Stimulated activated CD4-positive, alpha-beta T cell treated with anti-CD3 and anti-CD28 coated beads, Interleukin-1b, Interleukin-23, amount 100 ng/mL, for 48 hours (primary cell): ENCODE measurements at places on chromosomes 12 and 14.

- no peak for DNase-seq
These were observed 26.0 kb upstream of the TAMALIN start for GRCh38 chr12:51980809-51981127.

- no peak for DNase-seq
These were observed 97.6 kb downstream of the TGFB3 start for GRCh38 chr14:75884198-75884611.

GRCh38 chr14:59964251-59965007 lies 44.5 kb downstream of the LRRC9 start:
- DNase-seq: no peak

DNA sequence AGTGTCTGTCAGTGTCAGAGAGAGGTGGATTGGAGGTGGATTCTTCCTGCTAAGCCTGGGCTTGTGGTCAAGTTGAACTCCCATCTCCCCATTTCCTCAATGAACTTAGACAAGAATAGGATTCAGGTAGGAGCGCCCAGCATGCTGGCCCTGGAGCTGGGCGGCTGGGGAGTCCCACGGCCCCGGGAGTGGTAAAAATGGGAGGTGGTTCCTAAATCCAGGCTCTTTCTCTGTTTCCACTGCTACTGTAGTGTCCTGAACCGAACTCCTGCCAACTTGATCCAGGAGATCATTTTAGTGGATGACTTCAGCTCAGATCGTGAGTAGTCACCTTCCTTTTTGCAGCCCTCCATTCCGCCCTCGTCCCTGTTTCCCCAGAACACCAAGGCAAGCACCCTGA lies 65.1 kb downstream of the GALNT16 start:
- DNase-seq: no peak

DNA sequence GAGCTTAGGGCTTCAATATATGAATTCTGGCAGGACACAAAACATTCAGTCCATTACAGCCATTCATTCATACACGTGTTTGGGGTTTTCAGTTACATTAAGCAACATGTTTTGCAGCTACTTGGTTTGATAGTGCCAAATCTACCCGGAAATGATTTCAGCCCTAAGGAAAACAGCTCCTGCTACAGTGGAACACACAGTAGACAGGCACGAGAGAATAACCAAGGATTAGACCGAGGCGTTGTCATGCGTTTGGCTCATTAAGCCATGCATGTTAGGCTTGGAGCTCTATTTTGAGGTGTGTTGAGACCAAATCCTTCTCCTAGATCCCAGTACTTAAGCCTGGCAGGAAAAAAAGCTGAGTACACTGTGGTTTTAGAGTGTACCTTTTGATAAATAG lies 177.4 kb downstream of the PRKCH start:
- DNase-seq: no peak

DNA sequence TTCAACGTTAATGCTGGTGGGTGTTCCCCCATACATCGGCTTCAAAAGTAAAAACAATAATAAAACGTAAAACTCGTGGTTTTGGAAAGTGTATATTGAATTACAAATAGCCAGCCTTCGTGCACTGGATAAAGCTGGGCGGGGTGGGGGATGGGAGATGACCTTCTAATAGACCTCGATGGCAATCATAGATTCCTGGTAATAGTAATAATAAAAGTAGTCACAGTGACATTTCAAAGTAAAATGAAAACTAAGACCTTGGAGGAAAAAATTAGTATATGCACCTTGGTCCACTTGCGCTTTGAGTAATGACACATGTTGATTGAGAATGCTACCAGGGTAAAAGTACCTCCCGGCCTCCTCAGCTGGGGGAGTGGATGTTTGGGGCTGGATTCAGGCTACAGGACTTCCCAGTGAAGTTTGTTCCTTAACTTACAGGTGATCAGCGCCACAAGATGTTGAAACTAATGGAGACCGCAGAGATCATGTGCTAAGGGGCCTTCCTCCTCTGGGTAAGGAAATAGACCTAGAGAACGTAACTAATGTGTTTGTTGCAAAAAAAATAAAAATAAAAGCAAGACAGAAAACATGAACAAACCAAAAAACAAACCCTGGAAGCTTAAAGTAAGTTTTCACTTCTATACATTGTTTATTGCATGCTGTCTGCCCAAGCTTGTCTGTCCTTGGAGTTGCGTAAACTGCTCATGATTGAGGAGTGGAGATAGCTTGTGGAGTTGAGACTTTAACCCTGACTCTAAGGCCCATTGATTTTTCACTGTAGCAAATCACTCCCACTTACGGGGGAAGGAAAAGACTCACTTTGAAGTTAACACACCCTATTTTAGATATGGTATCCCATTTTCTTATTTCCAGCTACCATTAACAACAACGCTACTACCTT lies 907 bp upstream of the LRIG3 start:
- DNase-seq: no peak

DNA sequence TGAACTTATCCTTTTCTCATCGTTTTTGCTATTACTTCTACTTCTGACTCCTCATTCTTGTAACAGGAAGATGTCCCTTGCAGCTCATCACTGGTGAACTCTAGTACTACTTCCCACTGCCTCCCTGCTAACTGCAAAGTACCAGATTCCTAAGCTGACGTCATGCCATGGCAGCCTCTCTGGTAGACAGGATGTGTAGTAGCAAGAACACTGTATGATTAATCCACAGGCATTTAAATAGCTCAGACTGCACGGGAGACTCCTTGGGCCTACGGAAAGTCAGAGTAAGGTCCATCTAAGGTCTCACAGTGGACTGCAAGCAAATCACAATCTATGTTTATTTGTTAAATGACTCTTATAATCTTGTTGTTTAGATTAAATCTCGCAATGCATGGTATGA lies 43.5 kb downstream of the DNAI7 start:
- DNase-seq: no peak

DNA sequence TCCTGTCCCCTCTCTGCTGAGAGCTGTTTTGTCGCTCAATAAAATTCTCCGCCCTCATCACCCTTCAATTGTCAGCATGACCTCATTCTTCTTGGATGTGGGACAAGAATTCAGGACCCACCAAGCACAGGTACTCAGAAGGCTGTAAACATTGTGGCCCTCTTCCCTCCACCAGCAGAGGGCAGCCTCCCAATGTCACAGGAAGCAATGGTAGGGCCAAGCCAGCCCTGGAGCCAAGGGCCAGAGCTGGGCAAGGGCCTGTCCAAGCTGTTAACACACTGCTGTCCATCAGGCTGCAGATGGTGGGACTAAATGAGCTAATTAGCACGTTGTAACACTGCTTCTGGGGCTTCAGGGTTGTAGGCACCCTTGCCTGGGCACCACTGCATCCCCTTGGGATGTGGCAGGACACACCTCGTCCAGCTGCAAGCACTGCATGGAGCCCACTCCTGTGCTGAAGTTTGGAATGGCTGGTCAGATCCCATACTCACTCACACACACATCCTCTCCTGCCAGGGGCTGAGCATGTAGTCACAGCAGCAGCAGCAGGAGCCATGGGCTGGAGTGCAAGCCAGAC lies 62.7 kb upstream of the HECTD1 start:
- peak; percentile 10 for DNase-seq

DNA sequence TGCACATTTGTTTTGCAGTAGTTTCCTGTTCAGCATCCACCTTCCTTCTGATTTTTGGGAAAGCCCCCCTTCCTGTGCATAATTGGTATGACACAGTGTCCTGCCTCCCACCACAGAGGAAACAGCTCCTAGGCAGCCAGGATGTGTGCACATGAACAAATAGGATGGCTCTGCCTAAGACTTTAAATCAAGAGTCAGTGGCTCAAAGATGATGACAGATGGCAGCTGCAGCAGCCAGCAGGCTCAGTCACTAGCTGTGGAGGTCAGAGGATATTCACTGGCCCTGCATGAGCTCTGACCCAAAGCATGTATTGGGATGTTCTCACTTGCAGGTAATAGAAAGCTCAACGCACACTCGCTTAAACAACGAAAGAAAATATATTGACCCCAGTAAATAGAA lies 90.3 kb downstream of the KCNK10 start:
- DNase-seq: no peak

- DNase-seq: no peak
These were observed 454.0 kb downstream of the FOXG1 start for GRCh38 chr14:29220566-29220965.

GRCh38 chr12:117377758-117378157 lies 16.3 kb upstream of the NOS1 start:
- DNase-seq: no peak

- peak; percentile 26 for DNase-seq
These were observed 4.6 kb upstream of the OTUB2 start for GRCh38 chr14:94021416-94022157.

GRCh38 chr12:111864913-111865312 lies 22.9 kb downstream of the MAPKAPK5 start:
- no peak for DNase-seq

DNA sequence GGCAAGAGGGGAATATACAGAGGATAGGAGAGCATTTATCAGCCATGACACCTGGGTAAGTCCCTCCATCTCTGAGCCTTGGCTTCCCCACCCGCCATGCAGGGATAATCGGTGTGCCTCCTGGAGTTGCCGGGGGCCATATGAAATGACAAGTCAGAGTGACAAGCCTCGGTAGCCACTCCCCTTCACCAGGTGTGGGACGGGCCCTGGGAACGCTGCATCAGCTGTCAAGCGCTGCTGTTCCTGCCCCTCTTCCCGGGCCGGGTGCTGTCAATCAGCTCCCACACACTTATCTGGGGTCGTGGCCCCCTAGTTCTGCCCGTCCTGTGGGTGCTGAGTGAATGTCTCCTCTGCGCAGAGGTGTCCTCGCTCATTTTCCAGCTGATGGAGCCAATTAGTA lies 57.2 kb downstream of the MVK start:
- no peak for DNase-seq

GRCh38 chr14:32256576-32256975 lies 53.5 kb upstream of the RNU6-8 start:
- DNase-seq: no peak

- no peak for DNase-seq
These were observed 1314.6 kb upstream of the TMEM132C start for GRCh38 chr12:126952096-126953007.

- no peak for DNase-seq
These were observed 10.3 kb upstream of the OAS3 start for GRCh38 chr12:112927925-112928324.

DNA sequence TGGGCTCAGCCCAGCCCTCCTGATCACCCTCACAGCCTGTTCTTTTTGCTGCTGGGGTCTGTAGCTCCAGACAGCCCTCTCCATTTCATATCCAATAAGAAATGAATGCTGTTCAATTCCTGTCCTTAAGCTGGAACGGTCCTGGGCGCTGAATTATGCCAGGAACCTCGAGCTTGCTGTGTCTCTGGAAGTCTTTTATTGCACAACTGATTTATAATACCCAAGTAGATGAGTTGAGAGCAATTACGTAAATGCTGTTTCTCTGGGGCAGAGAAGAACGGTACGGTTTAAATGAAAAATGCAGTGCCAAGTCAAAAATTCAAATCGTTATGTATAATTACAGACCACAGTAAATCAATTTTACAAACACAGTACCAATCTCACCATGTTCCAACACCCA lies 161.0 kb downstream of the SAMD4A start:
- DNase-seq: no peak

DNA sequence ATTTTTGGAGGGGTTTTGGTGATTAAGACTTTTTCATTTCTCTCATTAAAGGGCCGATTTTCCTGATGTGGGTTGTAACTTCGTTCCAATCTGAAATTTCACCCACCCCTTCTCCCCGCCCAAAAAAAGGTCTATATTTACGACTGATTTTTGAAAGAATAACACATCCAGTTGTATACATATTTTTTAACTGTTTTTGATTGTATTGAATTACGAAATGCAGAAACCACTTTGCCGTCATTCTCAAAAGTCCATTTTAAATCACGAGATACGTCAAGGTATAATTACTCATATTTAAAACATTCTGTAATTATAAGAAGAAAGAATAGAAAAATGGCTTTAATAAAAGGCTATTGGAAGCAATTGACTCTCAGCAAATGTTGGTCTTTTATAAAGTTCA lies 520.7 kb downstream of the MED13L start:
- DNase-seq: no peak

DNA sequence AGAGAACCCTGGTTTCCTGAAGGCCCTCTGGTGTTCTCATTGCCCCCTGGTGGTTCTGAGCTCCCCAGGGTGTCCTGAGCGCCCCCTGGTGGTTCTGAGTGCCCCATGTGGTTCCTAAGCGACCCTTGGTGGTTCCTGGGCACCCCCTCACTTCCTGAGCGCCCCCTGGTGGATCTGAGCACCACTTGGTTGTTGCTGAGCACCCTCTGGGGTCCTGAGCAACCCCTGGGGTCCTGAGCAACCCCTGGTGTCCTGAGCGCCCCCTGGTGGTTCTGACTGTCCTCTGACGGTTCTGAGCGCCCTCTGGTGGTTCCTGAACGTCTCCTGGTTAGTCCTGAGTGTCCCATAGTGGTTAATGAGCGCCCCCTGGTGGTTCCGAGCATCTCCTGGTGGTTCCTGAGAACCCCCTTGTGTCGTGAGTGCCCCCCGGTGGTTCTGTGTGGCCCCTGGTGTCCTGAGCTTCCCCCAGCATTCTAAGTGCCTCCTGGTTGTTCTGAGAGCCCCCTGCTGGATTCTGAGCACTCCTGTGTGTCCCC lies 568.3 kb downstream of the TMEM121 start:
- peak; percentile 92 for DNase-seq

GRCh38 chr12:57641699-57642442 lies 8.9 kb upstream of the B4GALNT1 start:
- no peak for DNase-seq

DNA sequence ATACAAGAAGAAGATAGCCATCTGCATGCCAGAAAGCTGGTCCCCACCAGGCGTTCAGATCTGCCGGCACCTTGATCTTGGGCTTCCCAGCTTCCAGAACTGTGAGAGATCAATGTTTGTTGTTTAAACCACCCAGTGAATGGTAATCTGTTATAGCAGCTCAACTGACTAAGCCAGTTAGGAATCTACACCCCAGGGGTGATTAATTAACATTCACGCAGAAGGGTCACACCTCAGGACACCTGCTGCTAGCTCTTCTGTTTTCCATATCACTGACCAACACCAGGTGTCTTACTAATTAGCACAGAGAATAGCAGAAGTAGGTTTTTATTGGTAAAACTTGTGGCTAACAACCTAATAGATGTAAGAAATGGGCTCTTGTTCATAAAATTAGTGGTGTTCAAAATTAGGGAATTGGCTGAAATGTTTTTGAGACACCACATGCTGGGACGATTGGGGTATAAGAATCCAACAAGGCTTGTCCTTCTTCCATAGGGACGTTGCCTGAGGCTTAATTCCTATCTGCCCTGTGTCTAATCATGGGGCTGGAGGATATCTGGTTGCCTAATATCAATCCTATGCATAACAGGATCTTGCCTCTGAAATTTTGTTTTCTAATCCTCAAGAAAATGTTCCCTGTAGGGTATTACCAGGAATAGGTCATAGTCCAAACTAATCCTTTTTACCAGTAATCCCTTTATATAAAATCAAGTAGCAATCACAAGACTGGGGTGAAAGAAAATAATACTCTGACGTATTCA lies 42.0 kb upstream of the CHST11 start:
- no peak for DNase-seq

GRCh38 chr14:92264195-92264594 lies 58.8 kb upstream of the SLC24A4 start:
- DNase-seq: no peak
